GOT3 (cell line): ENCODE measurements at places on chromosomes 3 and 15.

GRCh38 chr15:88454236-88454635 lies 13.0 kb downstream of the MRPL46 start:
- no peak for DNase-seq

- DNase-seq: no peak
Observed at GRCh38 chr15:51909584-51909983, 62.0 kb downstream of the LEO1 start.

- DNase-seq: no peak
Observed at GRCh38 chr3:54069961-54070360, 52.4 kb upstream of the CACNA2D3 start.

- DNase-seq: no peak
Observed at GRCh38 chr3:26840272-26840870, 217.8 kb downstream of the LRRC3B start.
